ENCODE measurements at places on chromosomes 3 and 15.

GRCh38 chr3:48899273-48899672, 591 bp upstream of the SLC25A20 start:
- no peak for DNase-seq

GRCh38 chr3:45966950-45967640, 23.8 kb downstream of the CXCR6 start:
- no peak for DNase-seq

DNA sequence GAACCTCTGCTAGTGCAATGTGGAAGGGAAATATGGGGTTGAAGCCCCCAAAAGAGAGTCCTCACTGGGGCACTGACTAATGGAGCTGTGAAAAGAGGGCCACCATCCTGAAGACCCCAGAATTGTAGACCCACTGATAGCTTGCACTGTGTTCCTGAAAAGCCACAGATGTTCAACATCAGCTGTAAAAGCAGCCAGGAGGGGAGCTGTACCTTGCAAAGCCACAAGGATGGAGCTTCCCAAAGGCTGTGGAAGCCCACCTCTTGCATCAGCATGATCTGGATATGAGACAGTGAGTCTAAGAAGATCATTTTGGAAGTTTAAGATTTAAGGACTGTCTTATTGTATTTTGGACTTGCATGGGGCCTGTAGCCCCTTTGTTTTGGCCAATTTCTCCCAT, 125.8 kb upstream of the TGFBR2 start:
- no peak for DNase-seq

DNA sequence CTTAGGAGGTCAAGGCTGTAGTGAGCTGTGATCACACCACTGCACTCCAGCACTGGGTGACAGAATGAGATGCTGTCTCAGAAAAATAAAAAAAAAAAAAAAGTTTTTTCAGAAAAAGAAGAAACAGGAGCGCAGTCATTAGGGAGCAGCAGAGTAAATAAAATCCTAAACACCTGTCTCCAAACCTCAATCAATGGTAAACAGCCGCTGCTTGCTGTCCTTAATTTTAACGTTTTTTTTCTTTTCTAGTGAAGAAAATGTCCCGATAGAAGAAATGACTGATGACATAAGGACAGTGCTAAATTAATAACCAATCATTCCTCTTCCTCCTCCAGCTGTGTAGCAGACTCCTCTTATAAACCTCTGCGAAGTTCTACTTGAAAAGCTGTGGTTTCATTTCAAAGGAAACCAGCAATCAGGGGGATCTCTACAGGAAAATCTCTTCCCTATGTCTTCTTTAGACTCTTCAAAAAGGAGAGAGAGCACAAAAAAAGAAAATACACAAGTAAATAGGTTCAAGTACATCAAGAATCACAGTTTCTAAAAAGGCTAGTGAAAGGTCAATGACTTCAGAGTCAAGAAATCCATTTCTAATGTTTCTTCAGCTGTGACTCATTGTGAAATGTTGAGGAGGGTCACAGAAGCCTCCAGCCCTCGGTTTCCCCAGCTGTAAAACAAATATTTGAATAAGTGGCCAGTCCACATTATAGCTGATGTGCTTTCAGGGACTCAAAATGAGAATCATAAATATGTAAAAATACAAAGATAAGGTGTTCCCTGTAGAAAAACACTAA, 127.6 kb downstream of the TMCO5A start:
- no peak for DNase-seq

DNA sequence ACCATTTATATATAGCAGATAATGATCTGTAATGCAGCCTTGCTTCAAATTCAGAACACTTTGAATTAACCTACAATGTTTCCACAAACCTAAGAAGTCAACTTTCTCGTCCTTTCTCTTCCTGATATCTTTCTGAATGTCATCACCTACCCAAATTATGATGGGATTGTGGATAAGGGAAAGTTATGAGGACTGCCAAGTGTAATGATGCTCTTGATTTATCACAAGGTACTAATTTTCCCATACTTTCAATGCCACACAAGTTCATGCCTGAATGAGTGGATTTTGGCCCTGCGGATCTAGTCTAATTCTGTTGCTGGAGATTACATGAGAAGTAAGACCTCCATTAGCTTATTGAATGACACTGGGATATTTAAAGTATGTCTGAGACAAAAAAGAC, 82.6 kb upstream of the NANOGP8 start:
- no peak for DNase-seq

- no peak for DNase-seq
Observed at GRCh38 chr3:153513236-153513635, 351.2 kb downstream of the RAP2B start.

DNA sequence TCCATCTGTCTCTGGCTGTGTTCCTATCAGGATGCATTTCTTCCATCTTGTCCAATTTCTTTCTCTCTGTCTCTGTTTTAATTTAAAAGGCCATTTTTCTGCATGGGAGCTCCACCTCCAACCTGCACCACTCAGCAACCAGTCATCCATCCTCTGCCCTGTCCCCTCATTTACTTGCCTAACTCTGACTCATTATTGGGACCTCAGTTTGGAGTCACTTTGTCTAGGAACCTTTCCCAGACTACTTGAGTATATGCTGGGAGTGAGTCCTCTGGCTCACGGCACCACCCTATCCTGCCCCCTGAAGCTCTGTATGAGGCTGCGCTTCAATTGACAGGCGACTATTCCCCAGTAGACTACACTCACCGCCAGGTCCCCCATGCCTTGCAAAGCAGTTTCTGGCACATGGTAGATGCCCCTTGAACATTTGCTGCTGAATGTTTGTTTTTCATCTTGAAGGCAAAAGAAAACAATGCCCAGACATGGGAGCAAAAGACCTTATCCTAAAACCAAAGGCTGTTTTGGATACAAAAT, 513.3 kb upstream of the CFAP20DC start:
- no peak for DNase-seq

Data from stimulated activated CD4-positive, alpha-beta T cell treated with anti-CD3 and anti-CD28 coated beads, Interleukin-12 subunit alpha, Interleukin-12 subunit beta, amount 100 ng/mL, for 4 hours (primary cell).